ENCODE measurements at places on chromosomes 2 and 18.
A peak's percentile ranks its signal among the peaks of the same experiment; 100 is the strongest.

GRCh38 chr2:62663920-62664795, 41.4 kb upstream of the EHBP1 start:
- peak; percentile 13 for ATAC-seq

- no peak for ATAC-seq
Observed at GRCh38 chr2:67952066-67952465, 110.7 kb downstream of the C1D start.

DNA sequence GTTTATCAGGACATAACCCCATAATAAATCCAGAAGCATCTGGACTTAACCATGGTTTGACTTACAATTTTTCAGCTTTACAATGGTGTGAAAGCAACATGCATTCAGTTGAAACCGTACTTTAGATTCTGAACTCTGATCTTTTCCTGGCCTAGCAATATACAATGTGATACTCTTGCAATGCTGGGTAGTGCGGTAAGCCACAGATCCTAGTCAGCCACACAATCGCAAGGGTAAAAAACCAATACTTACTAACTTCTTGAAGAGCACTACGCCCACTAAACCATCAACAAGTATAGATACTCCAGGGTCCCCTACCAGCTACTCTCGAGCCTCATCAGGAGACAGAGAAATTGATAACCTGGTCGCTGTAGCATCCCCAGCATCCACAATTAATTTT, 71.0 kb upstream of the CCDC150 start:
- no peak for ATAC-seq

- no peak for ATAC-seq
Observed at GRCh38 chr18:46877329-46877987, 39.8 kb downstream of the PIAS2 start.

GRCh38 chr2:64477979-64478378, 24.0 kb downstream of the LGALSL start:
- ATAC-seq: no peak

- ATAC-seq: no peak
Observed at GRCh38 chr2:69890881-69891280, 2.9 kb upstream of the SNRNP27 start.

DNA sequence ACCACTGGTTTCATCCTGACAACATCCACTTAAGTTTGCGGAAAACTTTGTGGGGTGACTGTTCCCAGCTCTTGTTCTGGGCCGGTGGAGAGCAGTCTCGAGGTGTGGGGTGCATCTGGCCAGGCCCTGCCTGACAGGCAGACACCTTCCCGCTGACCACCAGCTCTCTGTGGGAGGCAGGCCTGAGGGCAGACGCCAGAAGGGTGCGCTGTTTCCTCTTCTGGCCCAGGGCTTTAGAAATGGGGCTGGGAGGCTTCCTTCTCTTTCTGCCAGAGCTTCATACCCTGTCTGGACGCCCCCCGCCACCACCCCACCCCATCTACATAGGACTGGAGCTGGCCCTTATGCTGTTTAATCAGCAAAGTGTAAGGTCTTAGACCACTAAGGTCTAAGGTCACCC, 263.8 kb downstream of the LOXHD1 start:
- peak; percentile 41 for ATAC-seq

GRCh38 chr2:168470320-168471162, 14.5 kb downstream of the CERS6 start:
- no peak for ATAC-seq

- peak; percentile 14 for ATAC-seq
Observed at GRCh38 chr2:54639609-54640008, 83.9 kb upstream of the EML6 start.

DNA sequence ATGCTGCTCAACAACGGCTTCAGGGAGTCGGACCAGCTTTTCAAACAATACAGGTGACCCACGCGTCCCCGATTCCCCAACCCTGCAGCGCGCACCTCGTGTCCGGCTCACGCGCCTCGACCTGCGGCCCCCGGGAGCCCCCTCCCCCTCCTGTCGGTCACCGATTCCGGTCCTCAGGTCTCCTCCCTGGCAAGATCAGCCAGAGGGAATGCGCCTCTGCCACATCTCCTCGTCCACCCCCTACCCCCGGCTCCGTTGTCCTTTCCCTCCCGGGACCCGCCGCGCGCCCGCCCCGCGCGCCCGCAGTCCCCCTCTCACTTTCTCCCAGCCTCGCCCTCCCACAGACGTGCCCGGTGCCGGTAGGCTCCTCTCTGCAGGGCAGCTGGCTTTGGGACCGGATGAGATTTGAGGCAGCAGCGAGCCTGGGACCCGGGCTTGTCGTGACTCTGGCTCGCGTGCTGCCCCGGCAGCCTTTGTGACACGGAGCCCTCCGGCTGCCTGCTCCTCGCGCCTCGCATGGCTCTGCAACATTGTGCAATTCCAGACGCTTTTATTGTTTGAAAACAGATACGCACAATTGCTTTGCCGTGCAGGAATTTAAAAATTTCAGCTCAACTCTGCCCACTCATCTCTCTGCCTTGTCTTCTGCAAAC, 558 bp downstream of the TTC39C start:
- ATAC-seq: peak; percentile 52

DNA sequence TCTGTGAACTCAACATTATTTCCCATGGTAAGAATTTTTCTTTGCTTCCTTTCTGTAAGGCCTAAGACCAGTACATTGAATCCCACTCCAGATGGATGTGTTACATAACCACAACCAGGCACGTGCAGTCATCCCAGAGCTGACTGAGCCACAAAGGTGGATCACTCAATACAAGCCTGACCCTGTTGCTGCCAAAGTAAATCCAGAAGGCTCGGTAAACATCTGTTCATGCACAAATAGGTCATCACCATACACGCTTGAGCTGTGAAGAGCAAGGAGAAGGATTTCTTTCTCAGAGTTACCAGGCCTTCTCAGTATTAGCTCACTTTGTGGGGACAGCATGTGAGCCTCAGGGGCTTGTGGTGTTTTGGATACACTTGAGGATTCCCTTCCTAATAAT, 791.4 kb upstream of the FANCL start:
- no peak for ATAC-seq

DNA sequence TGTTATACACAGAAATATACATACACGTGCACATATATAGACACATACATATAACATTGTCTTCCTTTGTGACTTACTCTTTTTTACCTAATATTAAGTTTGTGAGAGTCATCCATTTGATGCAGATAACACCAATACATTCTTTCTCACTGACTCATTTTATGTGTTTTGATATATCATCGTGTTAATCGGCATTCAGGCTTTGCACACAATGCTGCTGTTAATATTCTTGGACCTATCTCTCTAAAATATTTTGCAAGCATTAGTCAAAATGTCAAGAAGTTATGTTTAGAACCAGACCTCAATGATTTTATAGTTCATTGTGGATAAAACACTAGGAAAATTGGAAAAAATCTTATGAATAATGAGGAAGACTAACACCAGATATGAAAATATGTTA, 441.1 kb downstream of the LRATD1 start:
- ATAC-seq: no peak

DNA sequence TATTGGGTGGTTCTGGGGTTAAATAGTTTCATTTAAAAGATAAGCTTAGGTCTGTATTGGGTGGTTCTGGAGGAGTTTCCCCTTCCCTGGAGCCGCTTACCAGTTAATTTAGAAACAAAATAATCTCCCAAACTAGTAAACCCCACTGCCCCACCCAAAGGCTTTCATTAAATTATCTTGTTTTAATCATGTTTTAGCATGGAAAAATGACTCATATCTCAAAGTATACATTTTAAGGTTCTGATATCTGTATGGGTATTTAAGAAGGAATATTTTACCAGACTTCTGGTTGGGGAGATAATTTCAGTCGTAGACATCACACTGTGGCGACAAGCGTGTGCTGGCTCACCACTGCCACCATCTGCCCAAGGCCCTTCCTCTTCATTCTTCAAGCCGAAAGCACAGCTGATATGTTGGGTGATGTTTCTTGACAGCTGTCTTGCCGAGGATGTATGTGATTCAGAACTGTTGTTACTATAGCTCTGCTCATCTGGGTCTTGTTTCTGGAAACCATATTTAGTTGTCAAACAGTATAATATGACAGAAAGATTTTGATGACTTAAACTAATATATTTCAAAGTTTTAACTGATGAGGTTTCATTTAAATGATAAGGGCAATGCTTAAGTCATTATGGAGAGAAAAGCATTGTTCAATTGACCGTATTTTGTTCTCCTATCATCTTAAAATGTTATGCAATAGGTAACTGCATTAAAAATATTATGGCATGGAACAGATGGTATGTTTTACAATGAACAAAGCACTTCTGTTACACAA, 5.1 kb downstream of the FIGLA start:
- ATAC-seq: peak; percentile 34

DNA sequence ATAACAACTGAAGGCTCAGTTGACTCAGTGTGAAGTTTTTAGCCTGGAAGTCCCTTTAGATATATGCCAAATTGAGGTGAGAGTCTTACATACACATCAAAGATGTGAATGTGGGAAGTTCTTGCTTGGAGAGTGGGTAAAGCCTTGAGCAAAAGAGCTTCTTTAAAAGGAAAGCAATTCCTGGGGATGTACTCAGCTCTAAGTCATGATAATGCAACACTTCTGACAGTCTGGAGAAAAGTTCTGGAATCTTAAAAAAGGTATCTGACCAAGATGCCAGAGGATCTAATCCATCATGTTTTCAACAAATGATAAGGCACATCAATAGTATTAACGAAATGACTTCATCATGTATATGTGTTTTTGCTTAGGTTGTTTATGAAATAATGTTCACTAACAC, 351.2 kb downstream of the CDH19 start:
- ATAC-seq: no peak

DNA sequence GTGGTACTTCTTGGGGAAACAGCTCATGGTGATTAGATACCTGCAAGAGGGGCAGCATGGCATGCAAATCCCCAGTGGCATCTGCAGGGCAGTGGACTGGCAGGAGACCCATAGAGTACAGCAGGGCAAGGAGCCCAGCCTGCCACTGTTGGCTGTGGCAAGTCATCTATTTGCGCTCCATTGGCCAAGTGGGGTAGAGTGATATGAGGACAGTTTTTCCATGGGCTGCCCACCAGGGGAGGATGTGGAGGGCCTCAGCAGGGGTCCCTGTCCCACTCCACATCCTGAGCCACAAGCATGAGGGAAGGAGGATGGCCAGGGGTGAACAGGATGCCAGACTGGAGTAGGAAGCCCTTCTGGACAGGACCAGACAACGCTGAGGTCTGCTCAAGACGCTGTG, 50.9 kb upstream of the OTOF start:
- ATAC-seq: no peak

DNA sequence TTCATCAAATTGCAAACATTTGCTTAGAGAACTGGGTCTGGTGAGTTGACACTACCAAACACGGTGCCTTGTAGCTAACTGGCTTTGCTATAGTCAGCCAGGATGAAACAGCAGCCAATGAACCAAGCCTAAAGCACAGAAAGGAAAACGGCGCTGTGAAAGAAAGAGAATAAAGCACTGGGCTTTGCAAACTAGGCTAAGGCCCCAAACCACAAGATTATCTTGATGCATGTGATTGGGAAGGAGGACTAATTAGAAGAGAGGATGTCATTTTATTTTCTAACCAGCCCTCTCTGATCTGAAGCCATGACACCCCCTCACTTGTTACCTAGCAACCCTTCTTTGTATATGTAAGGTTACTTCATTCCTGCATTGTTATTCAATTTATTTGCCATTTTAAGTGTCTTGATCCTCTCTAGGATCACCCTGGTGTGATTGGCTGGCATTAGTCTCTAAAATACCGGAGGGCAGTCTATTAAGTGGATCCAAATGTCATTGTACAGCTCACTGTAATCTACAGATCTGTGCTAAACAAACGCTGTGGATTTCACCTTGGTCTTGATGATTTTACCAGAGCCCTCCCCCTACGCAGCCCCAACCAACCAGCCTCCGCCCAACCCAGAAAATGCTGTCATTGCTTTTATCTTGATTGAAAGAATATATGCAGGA, 395.4 kb upstream of the ACVR2A start:
- ATAC-seq: no peak

DNA sequence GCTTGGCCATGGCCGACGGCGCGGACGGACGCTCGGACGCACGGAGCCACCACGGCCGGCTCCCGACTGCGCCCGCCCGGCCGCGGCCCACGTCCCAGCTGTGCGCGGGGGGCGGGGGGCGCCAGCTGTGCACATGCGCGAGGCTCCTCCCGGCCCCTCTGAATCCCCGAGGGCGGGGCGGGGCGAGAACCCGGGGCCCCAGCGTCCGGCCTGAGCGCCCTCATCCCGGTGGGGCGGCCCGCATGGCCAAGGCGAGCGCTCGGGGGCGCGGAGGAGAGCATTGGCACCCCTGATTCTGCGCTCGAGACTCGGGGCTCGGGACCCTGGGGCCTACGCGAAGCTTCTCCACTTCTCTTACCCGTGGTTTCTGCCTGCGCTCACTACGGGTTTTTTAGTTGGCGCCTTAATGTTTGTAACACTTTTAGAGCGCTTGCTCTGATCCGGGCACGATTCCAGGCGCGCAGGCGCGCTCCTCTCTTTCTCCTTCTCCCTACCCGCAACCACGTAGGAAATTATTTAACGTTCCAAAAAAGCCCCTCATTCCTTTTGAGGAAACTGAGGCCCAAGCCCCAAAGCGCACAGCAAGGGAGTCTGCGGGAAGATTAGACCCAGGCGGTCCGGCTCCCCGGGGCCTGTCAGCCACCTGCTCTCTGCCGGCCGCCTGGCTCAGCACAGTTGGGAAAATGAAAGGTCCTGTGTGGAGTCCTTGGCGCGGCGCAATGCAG, at the start of gene PXDN:
Gene PXDN, minus strand, starts transcription at position 70 of the 725 bp plus-strand sequence. Its CDS starts 60 bp downstream, at position 10.
- peak; percentile 23 for ATAC-seq

- ATAC-seq: no peak
Observed at GRCh38 chr2:212327171-212327809, 211.3 kb downstream of the ERBB4 start.

- no peak for ATAC-seq
Observed at GRCh38 chr2:222916229-222917197, 55.7 kb downstream of the ACSL3 start.

DNA sequence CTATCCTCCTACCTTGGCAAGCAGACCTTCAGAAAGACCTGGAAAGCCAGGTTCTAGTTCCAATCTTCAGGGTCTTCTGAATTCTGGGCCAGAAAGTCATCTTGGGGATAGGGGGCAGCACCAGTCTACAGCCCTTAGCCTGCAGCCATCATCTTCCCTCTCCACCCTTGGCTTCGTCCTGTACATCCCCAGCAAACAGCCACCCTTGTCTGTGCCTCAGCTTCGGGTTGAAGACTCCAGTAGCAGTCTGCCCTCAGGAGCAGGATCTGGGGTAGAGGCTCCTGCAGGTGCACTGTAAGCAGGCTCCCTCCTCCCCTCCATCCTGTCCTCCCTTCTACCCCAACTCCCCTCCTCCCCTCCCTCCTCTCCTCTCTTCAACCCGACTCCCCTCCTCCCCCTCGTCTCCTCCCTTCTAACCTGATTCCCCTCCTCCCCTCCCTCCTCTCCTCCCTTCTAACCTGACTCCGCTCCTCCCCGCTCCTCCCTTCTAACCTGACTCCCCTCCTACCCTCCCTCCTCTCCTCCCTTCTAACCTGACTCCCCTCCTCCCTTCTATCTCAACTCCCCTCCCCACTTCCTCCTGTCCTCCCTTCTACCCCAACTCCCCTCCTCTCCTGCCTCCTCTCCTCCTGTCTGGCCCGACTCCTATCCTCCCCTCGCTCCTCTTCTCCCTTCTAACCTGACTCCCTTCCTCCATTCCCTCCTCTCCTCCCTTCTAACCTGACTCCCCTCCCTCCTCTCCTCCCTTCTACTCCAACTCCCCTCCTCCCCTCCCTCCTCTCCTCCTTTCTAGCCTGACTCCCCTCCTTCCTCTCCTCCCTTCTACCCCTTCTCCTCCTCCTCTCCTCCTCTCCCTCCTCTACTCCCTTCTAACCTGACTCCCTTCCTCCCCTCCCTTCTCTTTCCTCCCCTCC, 90.1 kb upstream of the SMAD2 start:
- no peak for ATAC-seq

GRCh38 chr2:231138699-231139098, 13.9 kb upstream of the HTR2B start:
- ATAC-seq: no peak

- ATAC-seq: no peak
Observed at GRCh38 chr2:241649404-241649803, 11.9 kb downstream of the ATG4B start.

Data from SK-N-SH treated with all-trans-retinoic acid at 6 μM for 48 hours (cell line).